Islet precursor cell (in vitro differentiated cells): ENCODE measurements at places on chromosomes 11 and 22.

GRCh38 chr11:36165621-36166397, 123.4 kb downstream of the COMMD9 start:
- DNase-seq = no peak

DNA sequence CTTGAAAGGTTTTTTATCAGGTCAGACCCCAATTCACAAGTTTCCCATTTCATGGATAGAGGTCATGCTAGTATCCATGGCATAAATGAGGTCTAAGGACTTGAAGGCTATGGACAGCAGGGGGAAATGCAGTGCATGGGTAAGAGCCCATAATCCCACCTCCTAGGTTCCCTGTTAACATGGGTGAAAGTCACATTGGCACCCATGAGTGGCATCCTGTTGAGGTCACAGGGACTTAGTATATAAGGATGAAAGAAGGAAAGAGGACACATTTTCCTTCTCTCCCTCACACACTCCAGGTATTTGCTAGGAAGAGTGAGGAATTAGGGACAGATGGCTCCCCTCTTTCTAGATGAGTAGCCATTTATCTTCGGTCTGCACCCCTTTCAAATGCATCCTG, 9.4 kb upstream of the GLYAT start:
- DNase-seq = no peak

GRCh38 chr11:68040101-68040956, 1.5 kb downstream of the TCIRG1 start:
- DNase-seq = peak; percentile 94

DNA sequence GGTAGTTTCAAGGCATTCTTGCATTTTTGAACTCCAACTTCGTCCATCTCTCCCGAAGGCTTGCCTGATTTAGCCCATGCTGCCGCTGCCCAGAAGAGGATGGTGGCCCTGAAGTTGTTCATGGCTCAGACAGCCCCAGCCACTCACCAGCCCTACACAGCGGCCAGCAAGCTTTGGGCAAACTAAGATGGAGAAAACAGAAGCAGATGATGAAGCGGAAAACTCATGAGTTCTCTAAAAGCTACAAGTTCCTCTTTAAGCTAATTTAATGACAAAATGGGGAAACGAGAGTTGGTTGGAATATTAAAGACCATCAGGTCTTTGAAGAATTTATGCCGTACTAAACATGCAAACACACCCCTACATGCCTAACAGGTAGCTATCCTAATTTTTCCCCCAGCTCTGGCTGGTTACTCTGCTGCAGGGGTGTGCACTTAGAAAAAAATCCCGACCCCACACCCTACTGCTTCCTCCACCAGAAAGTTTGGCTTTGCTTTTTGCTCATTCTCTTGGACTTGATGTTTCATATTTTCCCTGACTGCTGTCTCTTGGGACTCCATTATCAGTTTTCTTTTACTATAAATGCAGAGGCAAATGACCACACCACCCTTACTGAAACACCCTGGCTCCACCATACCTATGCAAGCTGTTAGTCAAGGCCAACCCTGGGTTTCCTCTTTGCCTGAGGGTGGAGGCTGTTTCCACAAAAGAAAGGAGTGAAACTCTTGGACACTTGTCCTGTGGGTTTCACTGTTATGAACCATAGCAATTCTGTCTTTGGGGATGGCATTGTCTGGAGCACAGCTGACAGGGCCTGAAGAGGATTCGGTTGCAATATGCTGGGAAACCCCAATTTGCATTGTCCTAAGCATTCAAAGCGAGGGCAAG, at the start of gene MPEG1:
Gene MPEG1, minus strand, starts transcription at position 184 of the 888 bp plus-strand sequence. Its CDS starts 62 bp downstream, at position 122.
- DNase-seq = no peak

GRCh38 chr22:19287076-19287707, 4.3 kb downstream of the CLTCL1 start:
- DNase-seq = no peak

GRCh38 chr11:103714246-103714645, 322.2 kb upstream of the DDI1 start:
- DNase-seq = no peak

GRCh38 chr22:21866833-21867527, 465 bp downstream of the MAPK1 start:
- DNase-seq = no peak

DNA sequence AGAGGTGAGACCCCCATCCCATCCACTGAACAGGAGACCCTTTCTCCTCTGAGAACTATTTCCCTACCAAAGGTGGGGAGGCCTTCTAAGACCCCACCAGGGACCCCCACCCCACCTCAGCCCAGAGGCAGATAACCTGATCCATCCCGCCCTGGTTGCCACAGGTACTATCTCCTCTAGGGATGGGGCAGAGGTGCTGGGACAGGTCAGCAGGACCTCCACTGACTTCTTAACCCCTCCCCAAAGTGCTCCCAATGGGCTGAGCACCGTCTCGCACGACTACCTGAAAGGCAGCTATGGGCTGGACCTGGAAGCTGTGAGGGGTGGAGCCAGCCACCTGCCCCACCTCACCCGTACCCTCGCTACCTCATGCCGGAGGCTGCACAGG, 4.3 kb downstream of the INPPL1 start:
- DNase-seq = peak; percentile 42

DNA sequence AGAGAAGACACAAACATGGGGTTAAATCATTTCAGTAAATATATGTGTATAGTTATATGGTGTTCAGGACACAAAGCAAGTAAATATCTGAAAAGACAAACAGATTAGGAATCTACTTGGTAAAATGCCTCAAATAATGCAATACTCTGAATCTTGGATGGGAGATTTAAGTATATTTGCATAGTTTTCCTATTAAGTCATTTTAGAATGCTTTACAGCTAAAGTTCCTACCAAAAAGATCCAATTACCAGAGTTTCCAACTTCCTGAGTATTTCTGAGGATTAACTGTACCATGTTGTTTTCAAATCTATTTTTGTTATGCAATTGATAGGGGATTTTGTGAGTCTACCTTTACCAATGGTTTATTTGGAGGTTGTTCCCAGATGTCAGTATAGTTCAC, 424.4 kb upstream of the CCDC179 start:
- no peak for DNase-seq

DNA sequence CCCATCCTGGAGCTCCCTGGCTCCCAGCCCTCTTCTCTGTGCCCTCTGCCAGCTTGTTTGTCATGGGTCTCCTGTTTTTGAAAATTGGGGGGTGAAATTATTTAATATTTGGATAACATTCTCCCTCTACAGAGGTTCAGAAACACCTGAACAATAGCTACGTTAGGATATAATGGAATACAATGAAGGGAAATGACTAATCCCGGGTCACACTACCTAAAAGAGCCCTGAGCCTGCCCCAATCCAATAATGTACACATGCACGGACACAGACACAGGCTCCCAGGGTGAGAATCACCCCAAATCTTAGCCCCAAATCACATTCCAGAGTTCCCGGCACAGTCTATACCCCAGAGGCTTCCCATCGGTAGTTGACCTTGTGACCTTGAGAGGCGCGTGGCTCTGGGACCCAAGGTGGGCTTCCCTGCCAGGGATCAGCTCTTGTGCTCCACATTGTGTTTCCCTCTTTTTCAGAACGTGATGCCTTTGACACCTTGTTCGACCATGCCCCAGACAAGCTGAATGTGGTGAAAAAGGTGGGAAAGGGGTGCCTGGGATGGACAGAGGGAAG, 135.5 kb downstream of the PARVA start:
- DNase-seq = no peak

- DNase-seq = no peak
Observed at GRCh38 chr11:87263264-87263838, 225.6 kb downstream of the TMEM135 start.

DNA sequence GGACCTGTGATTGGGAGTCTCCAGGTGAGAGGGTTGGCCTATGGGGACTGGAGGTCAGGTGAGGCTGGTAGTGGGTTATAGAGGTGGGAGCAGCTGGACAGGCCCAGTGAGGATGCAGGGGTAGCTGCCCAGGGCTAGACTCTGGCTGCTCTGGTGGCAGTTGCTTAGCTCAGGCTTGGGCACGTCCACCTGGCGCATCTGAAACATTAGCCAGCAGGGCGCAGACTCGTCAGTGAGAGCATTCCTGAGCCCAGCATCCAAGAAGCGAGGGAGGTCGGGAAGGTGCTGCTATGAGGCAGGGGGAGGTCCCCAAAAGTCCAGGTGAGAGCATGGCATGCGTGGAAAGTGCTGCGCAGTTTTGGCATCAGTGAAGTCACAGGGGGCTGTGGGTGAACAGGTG, 3.5 kb upstream of the GGT1 start:
- DNase-seq = no peak

- DNase-seq = no peak
Observed at GRCh38 chr11:48103621-48104567, 112.7 kb upstream of the OR4B1 start.

DNA sequence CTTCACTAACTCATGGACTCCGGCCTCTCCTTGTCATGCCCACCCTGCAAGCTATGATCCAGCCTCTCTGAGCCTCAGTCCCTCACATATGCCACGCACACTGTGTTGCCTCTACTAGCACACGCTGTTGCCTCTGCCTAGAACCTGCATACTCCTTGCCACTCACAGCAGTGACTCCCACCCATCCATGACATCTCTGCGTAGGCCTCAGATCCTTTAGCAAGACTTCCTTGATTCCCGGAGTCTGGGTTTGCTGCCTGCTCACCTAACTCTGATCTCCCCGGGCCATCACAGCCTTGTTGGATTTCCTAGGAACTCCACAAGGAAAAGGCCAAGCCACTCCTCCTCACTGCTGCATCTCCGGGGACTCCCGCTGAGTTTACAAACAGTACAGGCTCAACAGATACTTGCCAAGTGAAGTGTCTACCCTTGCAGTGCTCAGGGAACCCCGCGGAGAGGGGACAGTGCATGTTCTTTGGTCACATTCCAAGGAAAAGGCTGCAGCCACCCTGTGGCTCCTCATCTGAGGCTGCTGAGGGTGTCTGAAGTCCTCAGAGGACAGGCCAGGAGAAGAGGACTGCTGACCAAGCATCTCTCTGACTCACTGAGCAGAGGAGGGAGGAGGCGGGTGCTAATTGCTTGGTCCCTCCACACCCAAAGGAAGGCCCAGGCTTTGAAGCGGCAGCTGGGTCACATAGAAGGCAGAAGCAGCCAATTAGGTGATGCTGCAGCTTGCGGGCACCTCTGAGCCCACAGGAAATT, 42.4 kb upstream of the NAV2 start:
- peak; percentile 56 for DNase-seq

DNA sequence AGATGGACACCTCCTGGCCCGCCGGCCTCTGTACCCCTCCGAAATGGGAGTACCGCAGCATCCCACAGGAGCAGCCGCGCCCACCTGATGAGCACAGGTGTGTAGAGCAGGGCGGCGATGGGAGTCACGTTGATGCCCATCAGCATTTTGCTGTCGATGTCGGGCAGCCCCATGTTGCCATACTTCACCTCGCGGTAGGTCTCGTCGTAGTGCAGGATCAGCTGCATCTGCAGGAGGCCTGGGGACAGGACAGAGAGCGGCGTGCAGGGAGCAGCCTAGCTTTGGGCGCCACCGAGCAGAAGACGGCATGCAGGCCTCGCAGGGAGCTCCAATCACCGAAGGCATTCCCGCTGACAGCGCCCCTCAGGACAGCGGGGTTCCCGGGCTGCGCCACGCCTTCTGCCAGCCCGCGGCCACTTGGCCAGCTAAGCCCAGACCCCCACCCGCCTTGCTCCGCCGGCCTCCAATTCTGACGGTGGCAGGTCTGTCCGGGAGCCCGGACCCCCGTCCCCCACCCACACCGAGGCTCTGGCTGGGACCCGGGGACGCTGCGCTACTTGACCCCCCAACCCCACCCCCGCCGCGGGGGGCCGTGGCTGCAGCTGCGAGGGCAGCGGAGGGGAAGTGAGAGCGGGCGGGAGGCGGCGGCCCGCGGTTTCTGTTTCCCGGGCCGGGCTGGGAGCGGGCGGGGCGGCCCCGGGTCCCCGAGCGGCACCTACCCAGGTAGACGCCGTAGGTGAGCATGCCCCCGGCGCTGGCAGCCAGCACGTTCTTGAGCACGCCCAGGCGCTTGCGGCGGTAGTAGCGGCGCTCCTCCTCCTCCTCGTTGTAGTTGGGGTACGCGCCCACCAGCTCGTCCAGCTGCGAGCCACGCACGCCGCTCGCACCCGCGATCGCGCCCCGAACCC, 705 bp downstream of the UNC93B1 start:
- peak; percentile 67 for DNase-seq
